ENCODE measurements at places on chromosomes 4 and X.

- no peak for DNase-seq
These were observed 288.7 kb upstream of the CTSO start for GRCh38 chr4:156242390-156242789.

GRCh38 chr4:189128341-189128740 is 812.3 kb upstream of the FRG1 start:
- DNase-seq, result no peak

DNA sequence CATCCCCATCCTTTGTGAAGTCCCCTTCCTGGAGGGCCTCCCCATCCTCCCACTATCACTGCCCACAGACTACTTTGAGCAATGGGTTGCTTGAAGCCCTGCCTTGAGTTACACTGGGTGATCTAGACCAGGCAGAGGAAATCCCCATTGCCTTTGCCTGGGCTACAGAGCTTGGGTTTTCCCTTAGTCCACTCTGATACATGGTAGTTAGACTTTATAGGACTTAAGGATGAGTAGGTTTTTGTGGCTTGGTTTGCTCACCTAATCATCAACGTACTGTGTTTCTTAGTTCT is 56.6 kb downstream of the TMEM131L start:
- no peak for DNase-seq

- DNase-seq, result no peak
These were observed 21.3 kb downstream of the DMD start for GRCh38 chrX:33190016-33190415.

DNA sequence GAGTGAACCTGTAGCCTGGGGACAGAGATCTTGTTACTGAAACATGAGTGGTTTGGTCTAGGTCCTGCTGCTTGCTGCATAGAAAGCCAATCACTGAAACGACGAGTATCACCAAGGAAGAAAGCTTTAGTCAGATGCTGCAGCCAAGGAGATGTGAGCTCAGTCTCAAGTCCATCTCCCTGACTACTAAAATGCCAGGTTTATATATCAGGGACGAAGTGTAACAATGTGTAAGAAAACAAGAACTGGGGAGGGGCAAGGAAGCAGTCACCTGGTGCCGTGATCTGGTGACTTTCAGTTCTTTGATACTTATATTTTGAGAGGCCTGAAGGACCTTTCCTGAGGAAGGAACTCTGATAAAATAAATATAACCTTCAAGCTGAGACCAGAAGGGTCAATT is 19.6 kb upstream of the ABRAXAS1 start:
- DNase-seq, result no peak

All from head of caudate nucleus (tissue), 42 donors.